ENCODE measurements at places on chromosomes 6 and 20.

GRCh38 chr6:105442369-105442768 is 39.5 kb upstream of the PREP start:
- DNase-seq, result no peak

DNA sequence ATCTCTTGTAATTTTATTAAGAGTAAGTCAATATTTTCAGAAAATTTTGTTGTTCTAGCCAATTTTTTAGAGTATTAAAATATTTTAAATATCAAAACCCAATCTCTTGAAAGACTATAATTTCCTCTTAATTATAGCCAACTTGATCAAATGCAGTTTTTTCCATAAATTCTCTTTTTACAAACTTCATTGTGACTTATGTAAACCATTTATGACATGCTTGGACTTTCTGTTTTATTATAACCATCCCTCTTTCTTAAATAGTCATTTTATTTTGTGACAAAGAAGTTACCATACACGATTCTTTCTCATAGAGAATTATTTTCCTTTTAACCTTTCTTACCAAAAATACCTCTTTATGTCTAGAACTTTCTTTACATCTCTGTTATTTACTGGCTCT is 1075.5 kb downstream of the KHDRBS2 start:
- DNase-seq, result no peak

DNA sequence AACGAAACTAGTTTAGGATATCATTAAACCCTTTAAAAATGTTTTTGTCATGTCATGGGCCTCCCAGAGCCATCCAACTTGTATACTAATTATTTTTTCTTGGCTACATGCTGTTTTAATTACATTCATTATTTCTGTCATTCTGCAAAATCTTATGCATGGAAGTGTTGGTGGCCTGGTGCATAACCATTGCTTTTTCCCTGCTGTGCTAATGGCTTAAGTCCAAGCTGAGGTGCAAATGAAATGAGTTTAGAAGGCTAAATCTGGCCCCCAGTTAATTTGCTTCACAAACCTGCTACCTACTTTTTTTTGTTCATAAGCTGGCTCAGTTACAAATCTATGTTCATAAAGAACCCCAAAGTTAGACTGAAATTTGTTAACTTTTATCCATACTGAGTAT is 1249.9 kb downstream of the EPHA7 start:
- no peak for DNase-seq

- DNase-seq, result no peak
Observed at GRCh38 chr20:64109831-64110391, 2.5 kb upstream of the NPBWR2 start.

- DNase-seq, result peak; percentile 29
Observed at GRCh38 chr6:127302728-127303660, 36.3 kb downstream of the RNF146 start.

GRCh38 chr20:41770965-41771364 is 152.8 kb upstream of the CHD6 start:
- DNase-seq, result no peak

- no peak for DNase-seq
Observed at GRCh38 chr6:121880831-121881230, 445.4 kb downstream of the GJA1 start.
